ENCODE measurements at places on chromosomes 1 and 21. TPM values are rescaled to one million over a fixed set of nuclear protein-coding genes. Genes with fewer than 3 reads are reported as not detected.

DNA sequence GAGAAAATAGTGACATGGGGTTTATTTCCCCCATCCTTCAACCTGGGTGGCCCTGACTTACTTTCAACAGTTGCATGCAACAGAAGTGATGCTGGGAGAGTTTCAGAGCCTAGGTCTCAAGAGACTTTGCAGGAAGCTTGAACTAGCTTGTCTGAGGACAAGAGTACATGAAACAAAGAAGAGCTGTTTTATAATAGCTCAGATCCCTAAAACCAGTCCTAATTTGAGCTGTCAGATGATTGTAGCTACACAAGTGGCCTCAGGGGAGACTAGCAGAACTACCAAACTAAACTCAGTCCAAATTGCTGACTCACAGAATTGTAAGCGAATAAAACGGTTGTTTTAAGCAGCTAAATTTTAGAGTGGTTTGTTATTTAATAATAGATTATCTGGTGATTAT is 17.1 kb downstream of the RC3H1 start:
- no peak for DNase-seq

- no peak for DNase-seq
Measured at GRCh38 chr21:26925636-26926035, 41.3 kb downstream of the ADAMTS5 start.

- DNase-seq: peak; percentile 69
Measured at GRCh38 chr1:111516005-111516535, 12.6 kb upstream of the ADORA3 start.

GRCh38 chr1:178004926-178005391 is 35.1 kb upstream of the SEC16B start:
- no peak for DNase-seq

IBA57 gene
- 6.9 TPM for total RNA-seq

RBM11 gene
- not detected for total RNA-seq
